ENCODE measurements at places on chromosomes 7 and 10.

- no peak for DNase-seq
Measured at GRCh38 chr10:93757136-93757535, 600 bp upstream of the LGI1 start.

- DNase-seq = no peak
Measured at GRCh38 chr10:17974505-17974904, 22.8 kb downstream of the SLC39A12 start.

- DNase-seq = no peak
Measured at GRCh38 chr10:97074256-97075145, 111.3 kb downstream of the SLIT1 start.

GRCh38 chr10:83373671-83374070 is 765.6 kb upstream of the GHITM start:
- peak; percentile 52 for DNase-seq

DNA sequence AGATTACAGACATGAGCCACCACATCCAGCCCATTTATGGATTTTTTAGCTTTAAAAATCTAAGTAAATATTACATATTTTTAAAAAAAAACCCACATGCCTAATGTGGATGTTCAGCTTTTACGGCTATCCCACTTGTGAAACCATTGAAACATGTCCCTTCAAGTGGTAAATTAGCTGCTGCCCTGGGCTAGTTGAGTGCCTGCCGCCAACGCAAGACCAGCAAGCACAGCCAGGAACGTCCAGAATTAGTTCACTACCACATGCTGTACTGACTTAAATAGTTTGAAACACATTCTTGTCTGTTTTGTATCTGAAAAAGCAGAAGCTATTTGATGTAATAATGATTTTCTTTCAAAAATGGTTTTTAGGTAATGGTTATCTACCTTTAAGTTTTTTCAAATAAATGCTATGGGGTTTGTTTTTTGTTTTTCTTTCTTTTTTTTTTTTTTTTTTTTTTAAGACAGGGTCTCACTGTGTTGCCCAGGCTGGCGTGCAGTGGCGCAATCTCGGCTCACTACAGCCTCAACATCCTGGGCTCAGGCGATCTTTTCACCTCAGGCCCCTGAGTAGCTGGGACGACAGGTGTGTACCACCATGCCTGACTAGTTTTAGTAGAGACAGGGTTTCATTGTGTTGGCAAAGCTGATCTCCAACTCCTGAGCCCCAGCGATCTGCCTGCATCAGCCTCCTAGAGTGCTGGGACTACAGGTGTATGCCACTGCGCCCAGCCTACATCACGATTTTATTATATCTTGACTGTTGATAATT is 57.0 kb downstream of the KLRG2 start:
- DNase-seq = no peak
